ENCODE measurements at places on chromosomes 13 and 19.

GRCh38 chr13:76634431-76635191 is 251.6 kb downstream of the KCTD12 start:
- DNase-seq = no peak

DNA sequence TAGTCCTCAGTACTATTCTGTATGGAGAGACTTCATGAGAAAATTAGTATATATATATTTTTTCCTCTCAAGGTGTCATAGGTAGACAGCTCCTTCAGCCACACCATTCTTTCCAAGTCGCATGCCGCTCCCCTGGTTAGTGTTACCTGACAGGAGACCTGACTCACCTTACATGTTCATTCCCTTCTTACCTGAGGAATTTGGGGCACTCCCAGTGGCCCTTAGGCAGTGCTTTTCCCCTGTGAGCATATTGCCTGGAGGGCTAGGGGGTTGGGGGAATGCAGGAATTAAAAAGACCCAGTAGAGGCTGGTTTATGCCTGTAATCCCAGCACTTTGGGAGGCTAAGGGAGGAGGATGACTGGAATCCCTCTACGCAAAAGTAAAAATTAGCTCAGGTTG is 9.0 kb upstream of the ACTN4 start:
- no peak for DNase-seq

DNA sequence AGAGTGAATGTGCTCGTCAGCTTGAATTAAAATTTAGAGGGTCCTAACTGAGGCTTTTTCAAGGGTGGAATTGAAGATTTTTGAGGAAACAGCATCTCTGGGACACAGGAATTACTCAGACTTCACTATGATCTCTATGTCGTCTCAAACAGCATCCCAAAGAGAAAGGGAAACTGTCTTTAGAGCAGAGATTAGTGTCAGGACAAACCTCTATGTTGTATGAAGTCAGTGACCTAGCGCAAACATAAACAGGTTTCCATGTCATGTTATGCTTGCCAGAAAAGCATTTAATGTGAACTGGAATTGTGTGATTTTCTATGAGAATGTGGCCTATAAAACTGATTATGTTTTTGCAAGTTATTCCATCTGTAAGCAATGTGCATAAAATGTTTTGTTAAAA is 573.7 kb downstream of the GPC6 start:
- no peak for DNase-seq

DNA sequence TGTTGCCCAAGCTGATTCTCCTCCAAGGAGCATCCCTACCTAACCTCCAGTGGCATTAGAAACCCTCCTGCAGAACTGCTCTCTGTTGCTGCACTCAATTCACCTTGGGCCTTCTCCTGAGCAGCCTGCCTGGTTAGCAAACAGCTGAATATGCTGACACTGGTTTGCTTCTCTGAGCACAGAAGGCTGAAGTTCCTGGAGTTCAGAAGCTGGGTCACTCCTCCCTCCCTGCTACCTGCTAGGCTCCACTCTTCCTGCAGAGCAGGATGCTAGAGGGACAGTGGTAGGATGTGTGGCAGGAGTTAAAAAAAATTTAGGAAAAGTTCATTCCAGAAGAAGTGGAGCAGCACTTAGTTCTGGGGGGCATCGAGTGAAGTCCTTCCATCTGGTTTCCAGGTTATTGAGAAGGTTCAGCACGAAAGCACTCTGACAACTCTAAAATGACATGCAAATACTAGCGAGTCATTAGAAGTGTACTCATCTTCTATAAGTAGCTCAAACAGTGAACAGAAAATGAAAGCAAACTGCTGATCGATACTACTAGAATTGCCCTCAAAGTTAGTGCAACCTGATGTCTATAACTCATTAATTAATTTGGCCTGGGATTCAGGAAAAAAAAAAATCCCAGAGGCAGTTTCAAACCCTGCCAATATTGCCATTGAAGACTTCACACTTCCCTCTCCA is 293.7 kb downstream of the POU4F1 start:
- no peak for DNase-seq

DNA sequence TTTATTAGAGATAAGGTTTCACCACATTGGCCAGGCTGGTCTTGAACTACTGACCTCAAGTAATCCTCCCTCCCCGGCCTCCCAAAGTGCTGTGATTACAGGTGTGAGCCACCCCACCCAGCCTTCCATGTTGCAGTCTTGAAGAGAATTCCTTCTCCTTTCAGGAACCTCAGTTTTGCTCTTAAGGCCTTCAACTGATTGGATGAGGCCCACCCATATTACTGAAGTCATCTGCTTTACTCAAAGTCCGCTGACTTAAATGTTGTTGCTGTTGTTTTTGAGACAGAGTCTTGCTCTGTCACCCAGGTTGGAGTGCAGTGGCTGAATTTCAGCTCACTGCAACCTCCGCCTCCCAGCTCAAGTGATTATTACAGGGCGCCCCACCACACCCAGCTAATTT is 33.5 kb downstream of the RASL11A start:
- no peak for DNase-seq

GRCh38 chr19:16262618-16263017 is 62.0 kb upstream of the KLF2 start:
- no peak for DNase-seq

GRCh38 chr13:111584101-111584672 is 263.7 kb downstream of the TEX29 start:
- DNase-seq = no peak

GRCh38 chr13:50993934-50994333 is 84.3 kb downstream of the RNASEH2B start:
- DNase-seq = no peak

DNA sequence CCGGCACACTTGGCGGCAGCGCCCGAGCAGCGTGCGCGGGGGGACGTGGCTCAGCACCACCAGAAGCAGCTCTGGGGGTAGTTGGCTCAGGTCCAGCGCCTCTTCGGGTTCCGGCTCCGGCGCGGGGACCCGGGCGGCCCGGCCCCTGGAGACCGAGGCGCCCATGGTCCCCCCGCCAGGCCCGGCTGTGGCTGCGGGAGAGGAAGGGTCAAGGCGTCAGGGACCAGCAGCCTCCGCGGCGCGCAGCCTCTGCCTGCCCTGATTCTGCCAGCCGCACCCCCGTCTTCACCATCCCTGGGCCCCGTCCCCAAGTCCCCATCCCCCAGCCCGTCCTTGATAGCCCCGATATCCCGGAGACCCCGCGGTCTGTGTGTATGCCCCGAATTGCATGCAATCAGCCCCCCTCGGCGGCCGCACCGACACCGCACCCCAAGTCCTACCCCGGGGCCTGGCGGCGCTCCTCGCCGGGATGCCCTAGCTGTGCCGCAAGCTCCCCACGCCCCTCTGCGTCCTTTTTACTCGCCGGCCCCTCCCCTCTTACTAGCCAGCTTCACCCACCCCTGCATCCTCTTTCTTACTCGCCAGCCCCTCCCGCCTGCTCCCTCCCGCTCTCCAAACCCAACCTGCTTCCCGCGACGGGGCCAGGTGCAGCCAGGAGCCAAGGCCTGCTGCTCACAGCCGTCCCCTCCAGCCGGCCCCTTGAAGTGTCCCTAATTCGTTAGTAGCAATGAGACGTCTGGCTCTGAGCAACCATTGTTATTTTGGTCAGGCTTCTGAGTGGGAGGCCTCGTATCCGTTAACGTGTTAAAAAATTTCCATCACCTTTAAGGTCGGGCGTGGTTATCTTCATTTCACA is at the start of gene FBXO27:
Gene FBXO27, minus strand, starts transcription at position 487 of the 856 bp plus-strand sequence. Its CDS starts 322 bp downstream, at position 165.
- DNase-seq = no peak

DNA sequence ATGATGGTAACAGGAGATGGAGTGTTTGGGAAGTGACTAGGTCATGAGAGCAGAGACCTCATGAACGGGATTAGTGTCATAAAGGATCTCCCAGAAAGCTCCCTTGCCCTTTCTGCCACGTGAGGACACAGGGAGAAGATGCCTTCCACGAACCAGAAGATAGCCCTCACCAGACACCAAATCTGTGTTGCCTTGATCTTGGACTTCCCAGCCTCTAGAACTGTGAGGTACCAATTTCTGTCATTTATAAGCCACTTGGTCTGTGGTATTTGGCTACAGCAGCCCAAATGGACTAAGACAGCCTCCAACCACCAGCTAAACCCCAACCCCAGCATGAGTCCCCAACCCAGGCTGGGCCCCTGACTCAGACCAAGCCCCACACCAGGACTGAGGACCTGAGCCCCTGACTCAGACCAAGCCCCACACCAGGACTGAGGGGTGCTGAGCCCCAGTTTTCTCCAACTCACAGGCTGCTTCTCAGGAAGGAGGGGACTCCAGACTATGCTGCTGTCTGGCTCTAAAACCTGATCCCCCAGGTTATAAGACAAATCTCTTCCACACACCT is 54.1 kb downstream of the PTPRS start:
- DNase-seq = no peak

- no peak for DNase-seq
These were observed 616.2 kb upstream of the SPRY2 start for GRCh38 chr13:80957019-80957655.

GRCh38 chr19:55390461-55390880 is 4.7 kb downstream of the RPL28 start:
- no peak for DNase-seq

GRCh38 chr19:18519962-18520847 is 1.7 kb downstream of the ELL start:
- DNase-seq = peak; percentile 32

- no peak for DNase-seq
These were observed 3.1 kb upstream of the ZSCAN5A start for GRCh38 chr19:56317749-56318148.

DNA sequence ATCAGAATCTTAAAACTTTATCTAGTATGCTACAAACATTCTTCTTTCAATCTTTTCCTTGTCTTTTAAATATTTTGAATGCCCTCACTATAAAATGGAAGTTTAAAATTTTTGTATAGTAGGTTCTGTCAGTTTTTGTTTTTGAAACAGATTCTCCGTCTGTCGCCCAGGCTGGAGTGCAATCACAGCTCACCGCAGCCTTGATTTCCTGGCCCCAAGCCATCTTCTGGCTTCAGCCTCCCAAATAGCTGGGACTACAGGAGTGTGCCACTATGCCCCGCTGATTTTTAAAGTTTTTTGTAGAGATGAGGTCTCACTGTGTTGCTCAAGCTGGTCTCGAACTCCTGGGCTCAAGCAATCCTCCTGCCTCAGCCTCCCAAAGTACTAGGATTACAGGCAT is 20.7 kb downstream of the PHF11 start:
- DNase-seq = no peak

DNA sequence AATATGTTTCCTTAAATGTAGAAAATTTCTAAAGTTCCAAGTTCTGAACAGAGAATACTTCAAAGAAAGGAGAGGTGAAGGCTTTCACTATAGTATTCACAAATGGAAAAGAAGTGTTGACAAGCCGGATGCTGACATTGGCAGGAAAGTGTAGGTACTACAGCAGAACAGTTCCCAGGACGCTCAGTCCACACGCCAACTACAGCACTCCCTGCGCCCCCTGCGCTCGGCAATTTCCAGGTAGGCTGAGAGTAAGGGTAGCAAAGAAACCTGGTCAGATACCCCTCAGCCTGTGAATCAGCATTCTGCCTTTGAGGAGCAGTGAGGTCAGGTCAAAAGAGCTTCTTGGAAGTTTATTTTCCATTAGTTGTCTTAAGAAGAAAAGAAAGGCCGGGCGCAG is 115.3 kb downstream of the NALCN start:
- DNase-seq = no peak

- DNase-seq = peak; percentile 66
These were observed 1.9 kb downstream of the KLF1 start for GRCh38 chr19:12884926-12885748.

DNA sequence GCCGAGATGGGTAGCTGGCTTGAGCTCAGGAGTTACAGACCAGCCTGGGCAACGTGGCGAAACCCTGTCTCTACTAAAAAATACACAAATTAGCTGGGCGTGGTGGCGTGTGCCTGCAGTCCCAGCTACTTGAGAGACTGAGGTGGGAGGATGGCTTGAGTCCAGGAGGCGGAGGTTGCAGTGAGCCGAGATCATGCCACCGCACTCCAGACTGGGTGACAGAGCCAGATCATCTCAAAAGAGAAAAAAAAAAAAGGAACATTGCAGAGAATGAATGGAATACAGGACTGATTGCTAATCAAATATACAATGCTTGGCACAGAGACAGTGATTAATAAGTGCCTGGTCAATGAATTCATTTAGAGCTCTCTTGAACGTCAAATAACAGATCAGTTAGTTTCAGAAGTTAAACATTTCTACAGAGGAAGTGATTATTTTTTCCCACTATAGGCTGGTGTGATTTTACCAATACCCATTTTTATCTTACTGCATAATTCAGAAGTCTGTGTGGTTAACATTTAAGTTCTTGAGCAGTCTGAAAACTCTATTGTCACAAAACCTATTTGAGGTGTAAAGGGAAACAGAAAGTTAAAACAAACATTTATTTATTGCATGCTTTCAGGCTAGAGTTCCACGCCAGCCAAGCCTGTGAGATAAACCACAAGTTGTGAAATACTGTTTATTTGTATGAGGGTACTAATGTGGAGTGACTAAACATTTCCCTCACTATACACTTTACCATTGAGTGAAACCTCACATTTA is 7.7 kb upstream of the TBC1D4 start:
- DNase-seq = no peak

DNA sequence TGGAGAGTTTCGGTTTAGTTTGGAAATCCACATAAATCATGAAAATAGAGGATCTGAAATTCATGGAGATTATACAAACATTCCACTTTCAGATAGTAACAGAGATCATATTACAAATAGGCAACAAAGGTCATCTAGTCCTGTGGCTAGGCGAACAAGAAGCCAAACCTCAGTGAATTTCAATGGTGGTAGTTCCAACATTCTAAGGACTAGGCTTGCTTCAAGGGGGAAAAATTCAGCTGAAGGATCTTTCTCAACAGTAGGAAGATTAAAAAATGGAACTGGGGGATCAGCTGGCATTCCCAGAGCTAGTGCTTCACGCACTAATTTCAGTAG is 47.0 kb downstream of the FOXO1 start:
- no peak for DNase-seq

- DNase-seq = no peak
These were observed 22.5 kb upstream of the ALOX5AP start for GRCh38 chr13:30712536-30713532.

DNA sequence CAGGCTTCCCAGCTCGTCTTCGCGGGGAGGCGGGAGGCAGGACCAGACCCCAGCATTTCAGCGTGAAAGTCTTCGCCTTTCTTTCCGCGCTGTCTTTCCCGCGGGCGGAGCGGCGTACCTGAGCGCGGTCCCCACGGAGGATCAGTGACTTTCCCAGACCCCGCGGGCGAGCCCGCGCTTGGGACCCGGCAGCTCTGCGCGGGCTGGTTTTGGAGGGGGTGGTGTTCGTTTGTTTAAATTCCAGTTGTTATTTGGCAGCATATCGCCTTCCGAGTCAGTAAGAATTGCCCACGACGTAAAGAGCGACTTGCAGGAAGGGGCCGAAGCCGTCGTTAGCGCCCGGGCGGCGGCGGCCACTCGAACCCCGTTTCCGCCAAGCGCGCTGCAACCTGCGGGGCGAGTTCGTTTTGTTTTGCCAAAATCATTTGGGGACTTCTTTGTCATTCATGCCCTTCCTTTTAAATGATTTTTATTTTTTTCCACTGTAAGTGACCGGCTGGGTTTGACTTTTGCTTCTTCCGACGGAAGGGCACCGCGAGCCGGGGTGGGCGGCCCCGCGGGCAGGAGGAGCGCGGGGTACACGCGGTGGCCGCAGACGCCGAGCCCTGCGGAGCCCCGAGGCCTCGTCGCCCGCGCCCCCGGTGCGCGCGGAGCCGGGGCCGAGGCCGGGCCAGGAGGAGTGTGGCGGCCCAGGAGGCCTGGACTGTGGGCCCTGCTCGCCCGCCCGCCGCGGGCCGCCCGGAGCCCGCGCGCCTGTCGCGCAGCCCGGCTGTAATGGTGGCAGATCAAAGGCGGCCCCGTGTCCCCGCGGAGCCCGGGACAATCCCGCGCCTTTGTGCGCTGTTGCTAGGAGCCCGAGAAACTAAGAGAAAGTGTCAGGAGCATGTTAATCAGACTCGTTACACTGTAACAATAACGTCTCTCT is 75.9 kb downstream of the ZIC5 start:
- no peak for DNase-seq
